HS-5 (cell line): ENCODE measurements at places on chromosomes 6 and 20.
A peak's percentile ranks its signal among the peaks of the same experiment; 100 is the strongest.

GRCh38 chr6:26025894-26026832 is 61.1 kb upstream of the HFE start:
- DNase-seq = peak; percentile 80

DNA sequence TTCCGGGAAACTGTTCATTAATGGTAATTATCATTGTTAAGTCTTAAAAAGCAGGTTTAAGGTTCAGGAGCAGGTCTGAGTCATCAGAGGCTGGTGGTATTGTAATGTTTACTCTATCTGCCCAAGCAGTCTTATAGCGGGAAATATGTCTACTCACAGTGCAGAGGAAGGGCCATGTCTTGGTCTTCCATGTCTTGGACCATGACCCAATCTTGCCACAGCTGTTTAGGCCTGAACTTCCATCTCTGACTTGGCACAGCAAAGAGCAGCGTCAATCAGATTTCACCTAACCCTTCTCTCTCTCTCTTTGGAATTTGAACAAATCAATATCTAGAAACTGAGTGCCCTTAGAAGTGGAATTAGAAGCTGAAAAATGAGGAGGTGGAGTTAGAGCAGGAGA is 25.8 kb downstream of the SLC2A12 start:
- no peak for DNase-seq

DNA sequence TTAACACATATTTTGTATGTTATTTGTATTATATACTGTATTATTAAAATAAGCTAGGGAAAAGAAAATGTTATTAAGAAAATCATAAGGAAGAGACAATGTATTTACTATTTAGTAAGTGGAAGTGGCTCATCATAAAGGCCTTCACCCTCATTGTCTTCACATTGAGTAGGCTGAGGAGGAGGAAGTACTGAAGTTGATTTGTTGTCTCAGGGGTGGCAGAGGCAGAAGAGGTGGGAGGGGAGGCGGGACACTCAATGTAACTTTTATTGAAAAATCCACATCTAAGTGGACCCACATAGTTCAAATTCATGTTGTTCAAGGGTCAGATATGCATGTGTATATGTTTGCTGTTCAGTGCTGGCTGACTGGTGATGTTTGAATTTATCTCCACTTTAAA is 210.2 kb upstream of the CITED2 start:
- DNase-seq = no peak

- DNase-seq = no peak
These were observed 166.4 kb upstream of the ZNF217 start for GRCh38 chr20:53760025-53760441.

DNA sequence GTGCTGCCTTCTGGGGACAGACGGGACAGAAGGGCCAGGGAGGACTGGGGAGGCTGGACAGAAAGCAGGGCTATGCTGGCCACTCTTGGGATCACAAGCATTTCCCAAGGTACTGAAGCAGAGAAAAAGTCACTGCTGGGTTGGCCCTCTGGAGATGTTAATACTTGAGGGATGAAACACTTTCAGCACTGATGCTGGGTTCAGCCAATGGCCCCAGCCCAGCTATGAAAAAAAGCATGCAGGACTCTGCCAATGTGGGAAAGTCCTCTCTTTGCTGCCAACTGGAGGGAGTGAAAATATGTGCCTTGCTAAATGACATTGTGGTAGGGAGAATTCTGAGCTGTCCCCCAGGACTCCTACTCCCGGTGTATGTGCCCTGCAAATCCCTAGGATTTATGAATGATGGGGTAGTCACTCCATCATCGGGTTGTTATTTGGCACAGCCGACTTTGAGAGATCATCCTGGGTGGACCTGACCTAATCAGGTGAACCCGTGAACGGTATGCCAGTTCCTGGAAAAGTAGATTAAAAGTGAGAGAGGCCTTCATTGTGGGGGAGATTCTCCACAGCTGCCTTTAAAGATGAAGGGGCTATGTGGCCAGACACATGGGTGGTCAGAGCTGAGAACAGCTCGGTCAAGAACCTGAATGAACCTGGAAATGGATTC is 119.9 kb upstream of the TRAF3IP2 start:
- DNase-seq = no peak

DNA sequence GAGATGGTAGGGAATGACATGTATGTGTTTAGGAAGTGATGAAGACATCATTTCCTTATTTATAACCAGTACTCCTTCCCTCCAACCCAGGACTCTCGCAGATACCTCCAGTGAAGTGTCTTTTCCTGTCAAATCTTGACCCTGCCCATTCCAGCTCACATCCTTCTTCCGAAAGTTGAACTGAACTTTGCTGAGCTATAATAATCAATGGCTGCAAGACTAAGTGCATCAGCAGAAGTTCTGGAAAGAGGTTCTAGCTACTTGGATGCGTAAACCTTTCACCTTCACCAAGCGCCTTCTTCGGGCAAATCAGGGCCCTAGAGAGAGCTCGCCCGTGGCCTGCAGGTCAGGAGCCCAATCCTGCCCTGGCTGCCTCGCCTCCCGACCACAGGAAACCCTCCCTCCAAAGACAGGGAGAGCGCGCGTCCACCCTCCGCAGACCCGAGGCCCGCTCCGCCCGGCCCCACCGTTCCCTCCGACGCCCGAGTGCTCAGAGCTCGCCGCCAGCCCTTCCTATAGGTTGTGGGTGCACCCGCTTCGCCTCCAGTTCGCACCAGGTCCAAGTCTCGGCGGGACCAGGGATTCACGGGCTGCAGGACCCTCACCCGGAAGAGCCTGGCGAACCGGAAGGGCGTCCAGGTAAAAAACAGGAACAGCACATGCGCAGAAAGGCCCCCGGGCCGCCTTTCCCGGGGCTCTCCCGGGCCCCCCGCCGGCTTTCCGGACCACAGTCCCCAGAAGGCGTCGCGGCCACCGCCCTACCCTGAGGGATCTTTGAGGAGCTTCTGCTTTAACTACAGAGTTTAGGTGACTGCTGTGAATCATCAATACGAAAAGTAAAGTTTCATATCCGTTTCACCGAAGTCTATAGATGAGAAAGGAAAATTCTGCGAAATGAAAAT is at the start of gene ZNF334:
Gene ZNF334, minus strand, starts transcription at position 617 of the 902 bp plus-strand sequence. CDS start 1,457 bp downstream, outside the sequence.
- no peak for DNase-seq

DNA sequence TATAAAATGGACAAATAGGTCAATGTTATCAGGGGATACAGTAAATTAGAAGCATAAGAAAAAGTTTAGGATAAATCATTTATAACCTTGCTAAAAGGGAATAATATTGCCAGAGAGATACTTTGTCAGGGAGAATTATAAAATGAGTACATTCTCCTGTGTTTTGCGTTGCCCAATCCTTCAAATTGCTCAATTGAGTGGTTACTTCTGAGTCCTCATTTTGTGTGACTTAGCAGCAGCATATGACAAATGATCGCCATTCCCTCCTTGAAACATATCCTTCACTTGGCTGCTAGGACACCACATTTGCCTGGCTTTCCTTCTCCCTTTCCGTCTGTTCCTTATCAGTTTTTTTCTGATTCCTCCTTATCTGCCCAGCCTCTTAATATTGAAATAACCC is 106.7 kb upstream of the FLRT3 start:
- no peak for DNase-seq

GRCh38 chr6:37381579-37381978 is 27.8 kb downstream of the RNF8 start:
- DNase-seq = peak; percentile 29

GRCh38 chr6:120304223-120304622 is 954.7 kb upstream of the MAN1A1 start:
- no peak for DNase-seq

GRCh38 chr20:5626603-5627002 is 123.6 kb upstream of the SHLD1 start:
- no peak for DNase-seq

GRCh38 chr6:29611426-29611825 is 21.6 kb downstream of the GABBR1 start:
- no peak for DNase-seq

DNA sequence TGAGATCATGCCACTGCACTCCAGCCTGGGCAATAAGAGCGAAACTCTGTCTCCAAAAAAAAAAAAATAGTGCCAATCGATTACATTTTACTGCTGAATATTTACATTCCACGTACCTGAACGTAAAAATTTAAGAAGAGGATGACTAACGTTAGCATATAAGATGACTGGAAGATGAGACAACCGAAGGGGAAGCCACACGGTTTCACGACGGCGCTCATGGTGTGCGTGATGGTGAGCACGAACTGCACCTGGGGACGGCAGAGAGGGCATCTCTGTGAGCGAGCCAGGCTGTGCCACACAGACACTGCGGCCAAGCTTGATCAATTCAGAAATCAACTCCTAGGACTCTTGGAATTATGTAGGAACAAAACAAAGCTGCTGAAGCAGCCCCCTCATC is 54.5 kb downstream of the ELOVL2 start:
- no peak for DNase-seq

DNA sequence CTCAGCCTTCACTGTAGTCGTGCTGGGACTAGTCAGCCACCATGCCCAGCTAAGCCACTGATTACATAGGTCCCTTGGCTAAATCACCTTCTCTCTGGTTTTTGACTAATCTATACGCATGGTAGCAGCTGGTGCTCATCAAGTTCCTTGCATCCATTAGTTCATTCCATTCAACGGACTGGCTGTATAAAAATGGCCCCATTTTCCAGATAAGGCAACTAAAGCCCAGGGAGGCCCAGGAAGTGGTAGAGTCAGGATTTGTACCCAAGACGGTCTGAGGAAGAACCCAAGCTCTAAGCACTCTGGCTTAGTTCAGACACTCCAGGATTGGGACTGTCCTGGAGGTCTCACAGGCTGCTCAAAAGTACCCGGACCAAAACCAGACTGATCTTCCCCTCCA is 4.9 kb downstream of the E2F1 start:
- DNase-seq = no peak

DNA sequence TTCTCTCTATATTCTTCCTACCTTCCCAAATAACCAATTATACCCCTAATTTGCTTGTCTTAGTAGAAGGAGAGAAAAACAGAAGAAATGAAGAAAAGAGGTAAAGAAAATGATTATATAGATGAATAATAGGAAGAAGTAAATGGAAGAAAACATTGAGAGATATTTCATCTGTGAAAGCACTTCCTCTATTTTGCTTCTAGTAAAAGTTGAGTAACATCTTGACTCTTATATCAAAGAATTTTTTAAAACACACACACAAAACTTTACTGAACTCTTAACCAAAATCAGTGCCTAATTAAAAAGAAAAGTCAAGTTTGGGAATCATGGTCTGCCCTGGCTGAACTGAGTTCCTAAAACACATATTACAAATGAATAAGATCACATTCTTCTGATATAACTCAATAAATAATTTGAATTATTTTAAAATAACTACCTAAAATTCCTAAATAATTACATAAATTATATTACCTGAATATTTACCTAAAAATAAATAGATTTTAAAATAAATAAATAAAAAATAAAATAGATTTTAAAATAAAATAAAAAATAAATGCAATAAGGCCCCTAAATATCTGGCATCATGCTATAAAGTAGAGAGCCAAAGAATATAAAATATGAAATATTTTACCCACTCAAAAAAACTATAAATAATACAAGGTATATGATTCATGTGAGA is 8.8 kb downstream of the SLC17A2 start:
- no peak for DNase-seq

DNA sequence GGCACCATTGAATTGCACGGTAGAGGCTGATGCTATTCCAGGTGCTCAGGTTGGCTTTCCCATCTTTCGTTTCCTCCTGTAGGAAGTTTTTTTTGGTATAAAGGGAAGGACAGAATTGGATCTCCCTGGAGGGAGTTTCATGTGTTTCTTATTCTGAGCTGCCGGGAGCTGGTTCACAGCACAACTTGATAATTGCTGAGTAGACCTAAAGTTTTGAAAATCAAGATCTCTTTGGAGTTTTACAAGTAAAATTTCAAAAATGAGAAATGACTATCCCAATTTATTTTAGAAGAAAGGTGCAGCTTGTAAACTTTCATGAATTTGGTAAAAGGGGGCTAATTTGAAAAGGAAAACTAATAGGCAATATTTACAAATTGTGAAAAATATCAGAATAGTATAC is 125.2 kb upstream of the ESR1 start:
- DNase-seq = no peak

DNA sequence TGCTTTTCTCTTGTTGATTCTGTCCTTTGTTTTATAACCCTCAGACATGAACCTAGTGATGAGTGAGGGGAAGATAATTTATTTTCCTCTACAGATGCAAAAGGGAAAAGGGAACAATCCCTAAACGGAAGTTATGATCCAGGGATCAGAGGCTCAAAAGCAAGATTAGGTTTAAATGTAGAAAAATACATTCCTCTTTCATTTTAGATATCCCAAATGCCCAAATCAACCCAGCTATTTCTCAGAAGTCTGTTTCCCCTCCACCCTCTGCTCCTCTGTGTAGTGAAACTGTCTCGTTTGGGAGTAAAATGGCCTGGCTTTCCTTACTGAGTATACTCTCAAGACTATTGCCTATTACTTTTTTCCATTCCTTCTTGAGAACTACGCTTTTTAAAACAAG is 97.1 kb downstream of the PRL start:
- no peak for DNase-seq

- DNase-seq = peak; percentile 67
These were observed 702 bp upstream of the TNFAIP3 start for GRCh38 chr6:137866200-137866913.

GRCh38 chr6:158611541-158612370 is 32.8 kb downstream of the DYNLT1 start:
- DNase-seq = no peak

DNA sequence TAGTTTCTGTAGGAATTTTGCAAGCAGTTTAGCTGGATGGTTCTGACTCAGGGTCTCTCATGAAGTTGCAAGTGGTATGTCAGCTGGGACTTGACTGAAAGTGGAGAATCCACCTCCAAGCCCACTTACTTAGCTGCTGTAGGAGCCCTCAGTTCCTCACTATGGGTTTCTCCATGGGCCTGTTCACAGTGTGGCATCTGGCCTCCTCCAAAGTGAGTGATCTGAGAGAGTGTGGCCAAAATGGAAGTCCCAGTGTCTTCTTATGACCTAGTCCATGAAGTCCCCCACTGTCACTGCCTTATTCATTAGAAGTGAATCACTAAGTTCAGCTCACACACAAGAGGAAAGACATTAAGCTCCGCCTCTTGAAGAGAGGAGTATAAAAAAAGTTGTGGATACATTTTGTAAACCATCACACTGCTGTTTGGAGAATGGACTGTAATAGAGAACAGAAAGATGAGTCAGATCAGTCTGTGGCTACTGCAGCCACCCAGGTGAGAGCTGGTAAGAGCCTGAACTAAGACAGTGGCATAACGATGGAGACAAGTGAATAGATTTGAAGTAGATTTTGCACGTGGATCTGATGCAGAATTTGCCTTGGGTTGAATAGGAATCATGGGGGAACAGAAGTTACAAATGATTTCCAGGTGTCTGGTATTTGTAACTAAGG is 4.9 kb upstream of the NELFCD start:
- DNase-seq = no peak
